ENCODE measurements at places on chromosomes 5 and 9.

- DNase-seq, result no peak
These were observed 78.5 kb downstream of the SHB start for GRCh38 chr9:37990404-37991015.

DNA sequence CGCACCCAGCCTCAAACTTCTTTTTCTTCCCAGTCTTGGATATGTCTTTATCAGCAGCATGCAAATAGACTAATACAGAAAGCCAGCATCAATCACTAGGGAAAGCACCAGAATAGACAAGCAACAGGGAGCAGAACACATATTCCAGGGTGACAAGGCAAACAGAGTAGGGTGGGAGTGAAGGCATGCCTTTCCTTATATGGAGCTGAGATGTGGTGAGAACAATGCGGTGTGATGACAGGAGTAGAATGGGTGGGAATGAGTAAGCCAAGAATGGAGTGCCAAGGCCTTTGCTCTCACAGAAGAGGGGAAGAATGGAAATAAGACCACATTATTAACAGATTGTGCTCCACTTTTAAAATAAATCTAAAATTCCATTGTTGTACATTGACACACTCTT is 115.6 kb downstream of the CETN3 start:
- no peak for DNase-seq

DNA sequence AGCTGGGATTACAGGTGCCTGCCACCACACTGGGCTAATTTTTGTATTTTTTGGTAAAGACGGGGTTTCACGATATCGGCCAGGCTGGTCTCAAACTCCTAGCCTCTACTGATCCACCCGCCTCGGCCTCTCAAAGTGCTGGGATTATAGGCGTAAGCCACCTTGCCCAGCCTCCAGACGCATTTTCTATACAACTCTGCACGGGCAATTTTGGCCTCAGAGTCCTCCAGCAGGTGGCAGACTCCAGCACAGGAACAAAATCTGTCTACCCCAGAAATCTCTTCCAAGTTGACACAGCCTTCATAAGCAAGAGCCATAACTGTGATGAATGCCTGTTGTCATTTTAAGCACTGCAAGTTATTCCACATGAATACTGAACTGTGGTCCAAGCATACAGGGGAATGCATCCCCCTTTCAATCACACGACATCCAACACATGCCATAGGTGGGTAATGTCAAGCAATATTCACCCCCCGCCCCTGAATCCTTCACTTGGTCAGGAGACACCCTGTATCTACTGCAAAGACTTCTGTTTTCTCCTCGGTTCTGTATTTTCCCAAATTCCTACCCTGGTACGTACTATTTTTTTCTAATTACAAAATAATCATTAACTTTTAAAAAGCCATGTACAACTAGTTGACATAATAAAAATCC is 50.8 kb downstream of the ALDH7A1 start:
- peak; percentile 13 for DNase-seq

DNA sequence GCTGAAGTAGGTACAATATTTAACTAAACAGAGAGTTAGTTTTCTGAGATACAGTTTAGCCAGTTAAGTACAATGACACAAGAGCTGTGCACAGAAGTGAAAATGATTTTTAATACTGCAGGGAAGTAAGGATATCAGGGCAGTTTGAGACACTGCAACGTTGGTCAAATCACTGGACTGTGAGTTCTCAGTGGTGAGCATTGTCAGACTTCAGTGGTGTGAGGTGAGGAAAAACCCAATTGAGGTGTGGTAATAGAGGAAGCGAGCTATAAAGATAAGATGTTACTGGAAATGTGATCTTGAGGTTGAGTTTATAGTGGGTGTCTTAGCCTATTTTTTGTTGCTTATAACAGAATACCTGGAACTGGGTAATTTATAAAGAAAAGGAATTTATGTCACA is 12.8 kb upstream of the FBXL7 start:
- DNase-seq, result no peak

DNA sequence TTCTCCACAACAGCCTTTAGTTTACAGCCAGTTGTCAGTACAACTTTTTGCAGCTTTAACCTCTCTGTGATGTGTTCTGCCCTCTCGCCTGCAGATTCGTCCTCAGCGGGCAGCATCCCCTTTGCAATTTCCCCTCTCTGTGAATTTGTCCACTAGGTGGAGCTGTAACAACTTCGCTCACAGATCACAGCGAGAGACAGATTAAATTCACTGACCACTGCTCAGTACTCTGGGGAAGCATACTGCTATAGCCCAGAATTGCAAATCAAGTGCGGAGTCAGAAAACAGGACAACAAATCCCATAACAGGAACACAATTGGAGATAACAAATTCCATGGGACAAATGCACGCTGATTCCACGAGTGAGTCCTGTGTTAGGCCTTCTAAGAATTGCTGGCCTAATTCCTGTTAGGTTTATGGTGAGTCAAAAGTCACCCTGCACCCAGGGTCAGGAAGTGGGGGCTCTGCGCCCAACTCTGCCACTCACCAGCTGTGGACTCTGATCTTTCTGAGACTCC is 2124.9 kb downstream of the MAT2B start:
- DNase-seq, result peak; percentile 39

- DNase-seq, result no peak
These were observed 315 bp downstream of the PIK3R1 start for GRCh38 chr5:68215898-68216244.

DNA sequence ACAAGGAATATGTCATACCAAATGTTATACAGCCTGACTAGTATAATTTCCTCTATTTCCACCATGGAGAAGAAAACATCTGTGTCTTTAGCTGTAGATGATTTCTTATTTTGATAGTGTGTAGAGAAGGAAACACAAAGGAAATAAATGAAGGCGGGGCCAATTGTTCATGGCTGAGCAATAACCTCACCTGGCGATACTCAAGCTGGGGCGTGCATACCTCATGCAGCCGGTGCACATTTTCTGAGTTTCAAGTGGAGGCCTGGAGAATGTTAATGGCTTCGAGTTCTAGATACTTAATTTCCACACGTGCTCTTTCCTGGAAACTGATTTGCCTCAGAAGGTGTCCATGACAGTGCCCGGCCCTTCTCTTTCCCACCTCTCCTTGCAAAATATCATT is 127.4 kb upstream of the TAF11L2 start:
- no peak for DNase-seq

- DNase-seq, result no peak
These were observed 346.1 kb upstream of the PTGER4 start for GRCh38 chr5:40333459-40334241.

DNA sequence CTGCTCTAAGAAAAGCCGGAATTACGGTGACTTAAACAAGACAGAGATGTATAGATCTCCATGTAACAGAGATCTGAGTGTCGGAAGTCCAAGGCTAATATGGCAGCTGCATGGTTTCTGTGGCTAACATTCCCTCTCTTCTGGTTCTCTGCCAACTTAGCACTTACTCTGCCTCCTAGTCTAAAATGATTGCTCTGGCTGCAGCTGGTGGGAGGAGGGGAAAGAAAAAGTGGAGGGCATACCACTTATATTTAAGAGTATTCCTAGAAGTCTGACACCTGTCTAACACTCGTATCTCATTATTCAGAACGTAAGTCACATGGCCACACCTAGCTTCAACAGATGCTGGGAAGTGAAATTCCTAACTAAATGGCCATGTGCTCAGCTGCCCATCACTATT is 551.5 kb upstream of the TLE4 start:
- DNase-seq, result no peak

GRCh38 chr9:127525401-127526188 is 74.3 kb downstream of the LRSAM1 start:
- peak; percentile 40 for DNase-seq

DNA sequence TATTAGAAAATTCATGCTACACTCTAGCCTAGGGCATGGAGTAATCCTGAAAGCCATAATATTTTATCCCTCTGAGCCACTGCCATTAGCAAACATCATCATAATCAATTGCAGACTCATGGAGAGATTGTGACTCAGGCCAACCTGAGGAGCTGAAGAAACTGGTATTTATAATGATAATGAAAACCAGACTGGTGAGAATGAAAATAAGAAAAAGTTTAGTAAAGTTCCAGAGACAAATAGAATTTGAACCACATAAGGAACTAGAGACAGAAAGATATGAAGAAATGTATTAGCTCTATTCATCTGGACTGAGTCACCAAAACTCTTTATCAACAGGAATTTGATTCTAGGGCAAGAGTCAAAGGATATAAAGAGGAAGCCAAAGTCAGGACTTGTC is 158.7 kb downstream of the DRD1 start:
- no peak for DNase-seq

GRCh38 chr5:74413403-74414048 is 227.0 kb downstream of the ENC1 start:
- no peak for DNase-seq

DNA sequence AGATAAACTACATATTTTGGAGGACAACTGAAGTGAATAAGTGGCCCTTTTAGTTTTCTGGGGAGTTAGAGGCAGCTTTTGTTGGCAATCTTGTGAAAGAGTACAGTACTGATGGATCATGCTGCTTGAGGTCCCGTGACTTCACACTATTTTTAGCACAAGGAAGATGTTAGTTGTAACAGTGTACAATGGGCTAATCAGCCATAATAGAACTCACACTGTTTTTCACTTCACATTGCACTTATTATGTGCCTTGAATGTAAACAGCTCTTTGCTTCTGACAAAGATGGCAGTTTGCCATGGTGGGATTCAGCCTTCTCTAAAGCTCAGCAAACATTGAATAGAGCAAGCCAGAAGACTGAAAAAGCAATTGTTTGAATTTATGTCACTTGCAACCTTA is 176.7 kb upstream of the ZNF608 start:
- DNase-seq, result peak; percentile 53

- DNase-seq, result no peak
These were observed 29.5 kb downstream of the COL15A1 start for GRCh38 chr9:98973171-98973570.

- no peak for DNase-seq
These were observed 163.4 kb downstream of the GAS1 start for GRCh38 chr9:86783884-86784283.

DNA sequence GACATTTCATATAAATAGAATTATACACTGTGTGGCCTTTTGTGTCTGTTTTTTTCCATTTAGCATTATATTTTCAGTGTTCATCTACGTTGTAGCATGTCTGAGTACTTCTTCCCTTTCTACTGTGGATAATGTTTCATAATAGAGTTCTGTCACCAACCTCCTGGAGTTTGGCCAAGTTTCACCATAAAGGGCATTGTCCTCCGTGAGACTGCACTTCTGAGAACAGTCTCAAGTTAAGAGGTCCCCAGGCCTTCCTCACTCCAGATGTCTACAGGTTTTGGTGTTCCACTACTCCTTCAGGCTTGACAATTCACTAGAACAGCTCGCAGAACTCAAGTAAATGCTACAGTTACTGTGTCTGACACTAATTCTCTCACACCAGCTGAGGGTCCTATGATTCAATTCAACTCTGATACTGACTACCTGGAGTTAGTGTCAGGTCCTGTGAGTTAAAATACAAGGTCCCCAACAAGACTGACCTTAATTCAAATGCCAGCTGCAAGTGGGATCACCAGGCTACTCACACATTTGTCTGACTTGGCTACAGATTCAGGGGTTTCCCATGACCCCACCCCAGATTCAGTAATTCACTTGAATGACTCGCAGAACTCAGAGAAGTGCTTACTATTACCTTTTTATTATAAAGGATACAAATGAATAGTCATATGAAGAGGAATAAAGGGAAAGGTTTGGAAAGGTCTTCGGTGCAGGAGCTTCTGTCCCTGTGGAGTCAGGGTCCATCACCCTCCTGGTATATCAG is 31.1 kb downstream of the SLC35A4 start:
- peak; percentile 78 for DNase-seq

GRCh38 chr5:150158170-150158949 is 2.7 kb upstream of the PDGFRB start:
- no peak for DNase-seq

DNA sequence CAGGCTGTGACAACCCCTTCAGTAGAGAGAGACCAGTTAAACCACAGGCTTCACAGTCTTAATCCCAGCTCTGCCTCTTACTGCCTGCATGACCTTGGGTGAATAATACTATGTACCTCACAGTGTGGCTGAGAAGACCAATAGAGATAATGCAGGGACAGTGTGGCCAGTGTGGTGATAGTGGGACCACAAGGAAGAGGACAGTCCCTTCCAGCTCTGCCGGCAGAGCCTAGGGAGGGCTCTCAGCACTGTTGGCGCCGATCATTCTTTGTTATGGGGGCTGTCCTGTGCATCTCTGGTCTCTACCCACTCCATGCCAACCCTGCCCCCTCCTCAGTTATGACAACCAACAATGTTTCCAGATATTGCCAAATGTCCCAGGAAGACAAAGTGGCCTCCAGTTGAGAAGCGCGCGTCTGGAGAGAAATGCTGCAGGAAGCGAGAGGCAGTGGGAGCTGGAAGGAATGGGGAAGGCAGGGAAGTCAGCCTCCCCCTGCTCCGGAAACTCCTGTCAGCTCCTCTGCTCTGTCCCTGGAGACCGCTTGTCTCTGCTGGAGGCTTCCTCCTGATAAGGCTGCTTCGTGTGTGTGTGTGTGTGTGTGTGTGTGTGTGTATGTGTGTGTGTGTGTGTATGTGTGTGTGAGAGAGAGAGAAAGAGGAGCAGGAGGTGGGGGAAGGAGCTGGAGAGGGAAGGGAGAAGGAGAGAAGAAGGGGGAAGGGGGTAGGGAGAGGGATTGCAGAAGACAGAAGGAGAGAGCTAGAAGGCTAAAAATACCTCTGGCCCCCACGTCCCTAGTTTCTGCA is 31.8 kb upstream of the FABP6 start:
- DNase-seq, result peak; percentile 23

DNA sequence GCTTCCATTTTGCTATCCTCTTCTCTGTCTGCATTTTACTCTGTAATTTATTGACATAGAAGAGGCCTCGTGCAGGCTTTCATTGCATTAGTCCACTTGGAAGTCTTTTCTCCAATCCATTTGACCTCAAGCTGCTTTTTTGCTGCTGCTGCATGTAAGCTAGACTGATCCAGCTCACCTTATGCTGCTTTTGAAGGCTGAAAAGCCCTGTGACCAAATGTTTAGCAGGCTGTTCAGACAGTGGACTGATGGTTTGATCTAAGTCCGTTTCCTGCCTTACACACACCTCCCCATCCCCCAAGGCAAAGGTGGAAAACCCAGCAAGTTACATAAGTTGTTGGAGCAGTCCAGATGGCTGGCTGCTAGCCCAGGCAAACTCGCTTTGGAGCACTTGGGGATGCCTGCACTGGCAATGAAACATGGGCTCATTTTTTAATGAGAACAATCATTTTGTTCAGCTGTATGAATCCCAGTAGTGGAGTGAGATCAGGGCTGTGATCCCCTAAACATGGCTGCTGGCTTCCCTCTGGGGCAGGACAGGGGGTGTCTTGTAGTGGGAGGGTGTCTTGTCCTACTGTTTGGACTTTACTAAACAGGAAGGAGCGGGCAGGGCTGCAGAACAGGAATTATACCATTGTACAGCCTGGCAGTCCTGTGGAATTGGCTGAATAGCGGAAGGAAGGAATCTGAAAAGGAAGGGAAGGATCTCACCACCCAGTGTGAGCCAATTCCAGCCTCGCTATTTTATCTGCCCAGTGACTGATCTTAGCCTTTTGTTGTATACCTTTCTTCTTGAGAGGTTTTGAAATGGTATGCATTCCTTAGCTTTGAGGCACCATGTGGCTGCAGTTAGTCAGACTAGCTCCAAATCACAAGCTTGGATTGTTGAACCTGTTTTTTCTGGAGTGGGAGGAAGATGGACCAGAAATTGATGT is 212.0 kb downstream of the ARHGAP26 start:
- DNase-seq, result peak; percentile 89
